ENCODE measurements at places on chromosomes 2 and 18.

- no peak for DNase-seq
Observed at GRCh38 chr2:82340578-82341053, 2036.1 kb upstream of the LRRTM1 start.

DNA sequence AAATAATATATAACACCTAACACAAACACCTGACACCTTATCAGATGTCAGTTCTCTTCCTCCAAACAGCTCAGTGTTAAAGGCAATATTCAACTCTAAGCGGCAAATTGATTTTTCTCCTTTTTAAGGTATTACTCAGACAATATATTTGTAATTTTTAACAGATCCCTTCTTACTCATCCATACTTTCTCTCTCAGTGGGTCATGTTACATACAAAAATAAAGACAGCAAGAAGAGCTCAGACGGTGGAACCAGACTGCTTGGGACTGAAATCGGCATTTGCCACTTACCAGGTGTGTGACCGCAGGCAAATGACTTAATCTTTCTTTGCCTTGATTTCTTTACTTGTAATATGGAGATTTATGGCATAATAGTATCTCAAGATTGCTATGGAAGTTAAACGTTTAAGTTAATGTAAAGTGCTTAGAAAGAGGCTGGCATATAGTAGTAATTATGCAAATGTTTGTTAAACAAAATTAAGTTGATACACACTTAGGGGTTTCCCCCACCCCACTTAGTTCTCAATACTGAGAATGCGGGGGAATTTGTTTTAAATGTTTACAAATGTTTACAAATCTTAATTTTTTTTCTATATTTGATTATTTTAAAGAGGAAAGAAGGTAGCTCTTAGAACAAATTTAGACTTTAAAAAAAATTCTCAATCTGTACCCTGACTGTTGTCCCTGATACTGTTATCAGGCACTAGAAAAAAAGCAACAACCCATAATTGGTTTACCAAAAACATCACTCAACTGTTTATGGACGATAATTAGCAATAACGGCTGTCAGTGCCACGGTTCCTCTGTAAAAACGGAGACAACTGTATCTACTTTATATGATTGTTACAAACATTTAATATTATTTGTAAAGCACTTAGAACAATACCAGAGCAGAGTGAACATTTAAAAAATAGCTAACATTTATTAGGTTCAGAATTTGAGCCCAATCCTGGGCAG lies 25.6 kb downstream of the MAP3K2 start:
- DNase-seq: no peak

- DNase-seq: no peak
Observed at GRCh38 chr18:57768537-57769326, 34.4 kb downstream of the ATP8B1 start.

- no peak for DNase-seq
Observed at GRCh38 chr2:98140210-98140609, 53.2 kb downstream of the VWA3B start.

DNA sequence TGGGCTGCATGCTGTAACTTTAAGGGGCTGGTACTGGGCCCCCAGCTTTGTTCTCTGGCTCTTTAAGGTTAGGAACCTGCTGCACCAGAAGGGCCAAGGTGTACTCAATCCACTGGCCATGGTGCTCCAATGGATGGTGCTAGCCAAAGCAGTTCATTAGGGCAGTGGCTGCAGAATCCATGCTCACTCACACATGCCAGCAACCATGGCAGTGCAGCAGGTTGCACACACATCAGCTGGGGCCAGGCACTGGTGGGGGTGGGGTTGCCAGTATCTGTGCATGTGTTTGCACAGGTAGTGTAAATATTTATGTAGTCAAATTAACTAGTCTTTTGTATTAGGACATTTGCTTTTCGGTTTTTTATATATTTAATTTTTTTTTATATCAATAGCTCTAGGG lies 228.3 kb upstream of the EPC2 start:
- no peak for DNase-seq

GRCh38 chr2:221402072-221402471 lies 170.0 kb downstream of the EPHA4 start:
- DNase-seq: no peak

GRCh38 chr2:3578987-3579386 lies 3.9 kb downstream of the RPS7 start:
- DNase-seq: no peak

DNA sequence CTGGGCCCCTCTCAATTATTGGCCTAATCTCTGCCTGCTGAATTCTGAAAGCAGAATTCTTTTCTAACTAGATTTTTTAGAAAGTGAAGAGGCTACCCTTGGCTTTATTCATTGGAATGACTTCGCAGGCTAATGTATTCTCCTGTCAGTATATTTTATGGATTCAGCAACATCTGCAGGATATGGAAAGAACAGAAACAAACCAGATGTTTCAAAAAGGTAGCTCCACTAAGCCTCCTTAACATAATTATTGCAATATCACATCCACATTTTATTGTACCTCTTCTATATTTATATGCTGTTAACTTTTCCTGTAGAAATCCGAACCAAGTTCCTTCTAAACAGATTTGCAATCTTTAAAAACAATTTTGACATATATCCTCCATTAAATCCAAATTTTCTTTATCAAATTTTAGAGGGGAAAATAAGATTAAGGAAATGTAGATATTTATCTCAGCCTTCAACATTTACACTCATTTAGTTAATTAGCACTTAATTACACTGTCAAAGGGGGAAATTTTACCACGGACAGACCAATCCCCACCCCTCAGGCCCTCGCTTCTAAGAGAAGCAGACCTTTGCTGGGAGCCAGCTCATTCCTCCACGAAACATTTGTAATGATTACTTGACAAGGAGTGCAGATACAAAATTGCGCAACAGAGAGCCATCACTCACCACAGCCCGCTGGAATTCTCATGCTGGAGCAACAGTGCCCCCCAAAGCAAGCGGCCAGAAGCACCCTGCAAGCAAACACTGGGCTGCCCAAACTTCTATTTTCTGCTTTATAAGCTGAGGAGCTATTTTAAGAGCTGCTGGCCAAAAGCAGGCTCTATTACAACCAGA lies 253.4 kb downstream of the ETAA1 start:
- DNase-seq: no peak

DNA sequence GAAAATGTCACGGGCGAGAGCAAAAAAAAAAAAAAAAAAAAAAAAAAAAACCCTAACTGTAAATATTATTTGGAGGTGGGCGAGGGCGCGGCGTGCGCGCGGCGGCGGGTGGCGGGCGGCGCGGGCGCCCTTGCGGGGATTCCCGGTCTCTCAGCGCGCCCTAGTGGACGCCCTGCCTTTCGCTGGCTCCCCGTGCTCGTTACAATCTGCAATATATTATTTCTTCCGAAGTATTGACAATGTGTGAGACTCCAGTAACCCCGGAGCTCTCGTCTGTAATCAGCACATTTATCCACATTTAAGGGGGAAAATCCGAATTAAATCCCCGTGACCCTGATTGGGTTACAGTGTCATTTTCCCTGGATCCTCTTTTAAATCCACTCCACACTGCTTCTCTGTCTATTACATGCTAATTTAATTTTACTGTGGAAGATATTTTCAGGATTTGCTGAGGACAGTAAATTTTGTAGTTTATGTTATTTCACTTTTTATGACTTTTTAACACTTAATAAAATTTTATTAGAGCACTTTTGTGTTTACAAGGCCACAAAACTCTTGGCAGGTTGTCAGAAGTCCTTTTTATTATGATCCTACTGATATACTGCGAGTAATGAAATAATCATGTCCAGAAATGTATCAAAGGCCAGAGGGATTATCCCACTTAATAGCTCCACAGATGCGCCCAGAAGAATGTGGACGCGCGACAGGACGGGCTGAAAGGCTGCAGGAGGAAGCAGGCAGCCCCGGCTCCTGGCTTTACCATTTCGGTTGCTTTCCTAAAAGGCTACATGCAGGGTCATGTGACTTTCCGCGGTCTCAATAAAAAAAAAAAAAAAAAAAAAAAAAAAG lies 369.1 kb downstream of the MTX2 start:
- DNase-seq: no peak

- DNase-seq: no peak
Observed at GRCh38 chr18:22643731-22644130, 226.0 kb upstream of the CTAGE1 start.

Measured in stimulated activated CD4-positive, alpha-beta T cell treated with anti-CD3 and anti-CD28 coated beads, TNF-alpha, amount 100 ng/mL, for 1 hour (primary cell).